Brain pericyte (primary cell): ENCODE measurements at places on chromosomes 2 and 18.

DNA sequence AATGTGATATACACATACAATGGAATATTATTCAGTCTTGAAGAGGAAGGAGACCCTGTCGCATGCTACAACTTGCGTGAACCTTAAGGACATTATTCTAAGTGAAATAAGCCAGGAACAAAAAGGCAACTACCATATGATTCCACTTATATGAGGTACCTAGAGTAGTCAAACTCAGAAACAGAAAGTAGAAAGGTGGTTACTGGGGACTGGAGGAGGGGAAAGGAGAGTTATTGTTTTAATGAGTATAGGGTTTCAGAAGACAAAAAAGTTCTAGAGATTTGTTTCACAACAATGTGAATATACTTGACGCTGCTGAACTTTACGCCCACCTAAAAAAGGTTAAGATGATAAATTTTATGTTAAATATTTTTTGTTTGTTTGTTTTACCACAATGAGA is 47.0 kb downstream of the CXCR4 start:
- no peak for DNase-seq

DNA sequence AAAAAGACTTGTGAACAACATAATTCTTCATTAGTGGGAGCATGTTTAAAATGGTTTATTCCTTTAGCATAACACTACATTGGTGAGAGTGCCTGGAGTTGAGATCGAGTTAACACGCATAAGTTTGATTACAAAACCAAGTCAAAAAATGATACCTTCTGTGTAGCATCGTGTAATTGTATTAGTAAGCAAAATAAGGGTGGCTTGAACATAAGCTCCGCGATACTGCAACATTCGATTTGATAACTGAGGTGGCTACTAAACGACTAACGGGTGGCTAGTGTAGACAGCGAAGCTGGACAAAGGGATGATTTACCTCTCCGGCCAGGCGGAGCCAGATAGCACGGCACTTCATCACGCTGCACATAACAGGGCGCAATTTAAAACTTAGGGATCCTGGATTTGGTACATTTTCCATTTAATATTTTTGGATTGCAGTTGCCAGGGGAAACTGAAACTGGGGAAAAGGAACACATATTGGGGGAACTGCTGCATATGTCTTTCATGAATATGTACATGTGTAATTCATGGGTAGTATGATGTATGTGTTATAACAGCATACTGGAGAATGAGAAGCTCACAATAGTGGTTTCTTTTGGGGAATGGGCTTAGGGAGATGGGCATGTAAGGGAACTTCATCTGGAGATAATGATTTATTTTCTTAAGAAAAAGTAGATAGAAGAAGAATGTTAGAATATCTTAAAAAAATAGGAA is 36.4 kb upstream of the TOGARAM2 start:
- DNase-seq = no peak

- DNase-seq = no peak
Observed at GRCh38 chr2:49042488-49042887, 111.8 kb downstream of the FSHR start.

- DNase-seq = no peak
Observed at GRCh38 chr2:114039677-114040076, 149.8 kb downstream of the ACTR3 start.

DNA sequence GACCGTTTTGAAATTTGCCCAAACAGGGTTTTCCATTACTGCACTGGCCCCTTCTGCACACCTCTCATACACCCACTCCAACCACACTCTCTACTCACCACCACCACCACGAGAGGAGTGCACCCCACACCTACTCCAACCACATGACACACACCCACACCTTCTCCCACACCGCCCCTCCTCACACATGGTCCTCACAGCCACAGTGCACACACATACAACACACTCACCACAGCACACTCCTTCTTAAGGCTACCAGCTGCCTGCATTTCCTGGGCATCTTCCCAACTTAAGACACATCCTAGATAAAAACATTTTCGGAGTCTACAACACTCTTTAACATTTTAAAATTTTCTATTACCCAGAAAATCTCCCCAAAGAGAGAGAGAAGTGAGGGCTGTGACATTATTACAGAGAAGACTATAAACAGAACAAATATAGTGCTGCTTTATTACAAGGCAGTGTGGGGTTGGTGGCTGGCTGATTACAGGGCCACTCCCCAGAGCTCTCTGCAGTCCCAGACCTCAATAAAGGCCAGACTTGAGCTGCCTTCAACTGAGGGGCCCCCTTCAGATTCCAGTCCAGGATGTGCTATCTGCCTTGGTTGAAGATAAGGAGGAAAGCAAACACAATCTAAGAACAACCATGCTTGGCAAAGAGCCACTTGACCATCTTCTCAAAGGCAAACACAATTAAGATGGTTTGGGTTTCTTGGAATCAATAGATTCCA is 36.1 kb downstream of the NHEJ1 start:
- no peak for DNase-seq

DNA sequence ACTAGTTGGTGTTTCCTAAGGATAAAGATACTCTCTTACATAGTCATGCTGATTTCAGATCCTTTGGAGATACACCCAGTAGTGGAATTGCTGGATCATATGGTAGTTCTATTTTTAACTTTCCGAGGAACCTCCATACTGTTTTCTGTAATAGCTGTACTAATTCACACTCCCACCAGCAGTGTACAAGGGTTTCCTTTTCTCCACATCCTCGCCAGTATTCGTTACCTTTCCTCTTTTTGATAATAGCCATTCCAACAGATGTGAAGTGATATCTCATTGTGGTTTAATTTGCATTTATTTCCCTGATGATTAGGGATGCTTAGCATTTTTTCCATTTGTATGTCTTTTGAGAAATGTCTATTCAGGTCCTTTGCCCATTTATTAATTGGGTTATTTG is 34.0 kb downstream of the ACTR2 start:
- no peak for DNase-seq

GRCh38 chr18:47032945-47033344 is 2.5 kb downstream of the ELOA2 start:
- no peak for DNase-seq

DNA sequence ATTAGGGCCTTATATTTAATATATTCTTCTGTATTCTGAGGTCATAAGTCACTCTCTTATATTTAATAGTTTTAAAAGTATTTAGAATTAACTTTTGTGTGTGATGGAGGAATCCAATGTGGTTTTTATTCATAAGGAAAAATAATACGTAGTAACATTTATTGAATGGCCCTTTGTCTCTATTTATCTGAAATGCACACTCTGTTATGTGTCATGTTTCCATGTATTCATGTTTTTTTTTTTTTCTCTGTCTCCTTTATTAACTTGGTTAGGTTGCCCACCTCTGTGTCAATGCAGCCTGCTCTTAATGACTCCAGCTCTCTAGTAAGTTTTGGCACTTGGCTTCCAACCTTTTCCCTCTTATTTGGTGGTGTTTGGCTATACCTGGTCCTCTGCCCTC is 33.8 kb downstream of the RNF144A start:
- DNase-seq = no peak

DNA sequence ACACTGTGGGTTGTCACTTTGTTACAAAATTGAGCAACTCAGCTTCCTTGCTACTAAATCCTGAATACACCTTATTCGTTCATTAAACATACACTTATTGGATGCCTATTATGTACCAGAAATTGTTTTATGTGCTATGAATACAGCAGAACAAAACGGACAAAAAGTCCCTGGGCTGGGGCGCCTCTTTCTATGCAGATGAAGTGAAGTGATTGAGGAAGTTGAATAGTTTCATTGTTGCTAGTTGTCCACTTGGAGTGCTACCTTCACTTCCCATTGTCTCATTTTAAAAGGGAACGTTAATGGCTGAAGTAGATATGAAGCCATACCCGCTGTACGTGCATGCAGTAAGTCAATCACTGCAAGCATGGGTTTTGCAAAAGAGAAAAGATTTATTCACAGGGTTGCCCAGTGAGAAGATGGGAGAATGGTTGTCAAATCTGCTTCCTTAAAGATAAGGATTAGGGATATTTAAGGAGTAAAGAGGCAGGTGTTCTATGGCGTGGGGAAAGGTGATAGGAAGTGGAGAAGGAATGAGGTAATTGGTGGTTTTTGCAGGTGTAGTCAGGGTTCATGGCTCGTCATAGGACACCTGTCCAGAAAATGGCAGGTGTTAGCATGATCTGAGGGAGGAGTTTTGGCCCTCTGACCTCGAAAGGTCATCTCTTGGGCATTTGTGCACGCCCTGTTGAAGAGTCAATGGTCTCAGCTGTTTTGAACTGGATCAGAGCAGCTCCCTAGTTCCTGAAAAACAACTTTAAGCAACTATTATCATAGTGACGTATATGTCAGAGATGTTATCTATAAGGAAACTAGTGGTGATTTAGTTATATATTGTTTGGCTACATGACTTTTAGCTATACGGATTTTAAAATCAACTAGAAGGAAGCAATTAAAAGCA is 23.5 kb downstream of the TRPM8 start:
- DNase-seq = no peak

GRCh38 chr18:29140590-29140989 is 963.7 kb upstream of the CDH2 start:
- no peak for DNase-seq

- no peak for DNase-seq
Observed at GRCh38 chr18:23314672-23315071, 138.4 kb upstream of the RIOK3 start.
